Endothelial cell of umbilical vein (primary cell): ENCODE measurements at places on chromosomes 7 and 10. TPM values are rescaled to one million over a fixed set of nuclear protein-coding genes. Genes with fewer than 3 reads are reported as not detected.

The TMEM196 gene
- total RNA-seq, result not detected in 2 replicates

The GPER1 gene
- total RNA-seq, result 0.25 and 0.77 TPM in 2 replicates

The TFPI2 gene
- total RNA-seq, result 33.1 and 65.9 TPM in 2 replicates

The GPR15LG gene
- total RNA-seq, result not detected in 2 replicates

The TMEM213 gene
- total RNA-seq, result not detected in 2 replicates

The CRYGN gene
- total RNA-seq, result not detected in 2 replicates

The SEMA3D gene
- 10.3 and 14.1 TPM in 2 replicates for total RNA-seq

The ANKRD30A gene
- not detected in 2 replicates for total RNA-seq

The PRTFDC1 gene
- 24.2 and 27.0 TPM in 2 replicates for total RNA-seq

The CEP55 gene
- total RNA-seq, result 58.9 and 63.0 TPM in 2 replicates

The DNAH11 gene
- 0.69 and 2.0 TPM in 2 replicates for total RNA-seq

The TPK1 gene
- total RNA-seq, result 8.3 and 9.3 TPM in 2 replicates

The FGL2 gene
- total RNA-seq, result not detected in 2 replicates

The GOT1 gene
- 36.3 and 40.7 TPM in 2 replicates for total RNA-seq

The PGAM2 gene
- not detected in 2 replicates for total RNA-seq

The AQP1 gene
- total RNA-seq, result 11.6 and 15.9 TPM in 2 replicates

The STEAP2 gene
- total RNA-seq, result 4.2 and 4.6 TPM in 2 replicates

The NUTM2D gene
- 1.3 and 1.6 TPM in 2 replicates for total RNA-seq

The GPR158 gene
- not detected in 2 replicates for total RNA-seq

The PIK3AP1 gene
- total RNA-seq, result not detected in 2 replicates

The AVPI1 gene
- 2.4 and 3.0 TPM in 2 replicates for total RNA-seq

The GIMAP6 gene
- total RNA-seq, result 85.0 and 87.8 TPM in 2 replicates

The ABCC2 gene
- 1.7 and 3.3 TPM in 2 replicates for total RNA-seq

The BUD31 gene
- total RNA-seq, result 113 and 122 TPM in 2 replicates

The SERPINE1 gene
- total RNA-seq, result 2,296 and 2,645 TPM in 2 replicates

The ACHE gene
- 0.18 TPM in 2 replicates for total RNA-seq

The PNLIP gene
- not detected in 2 replicates for total RNA-seq

The NOLC1 gene
- total RNA-seq, result 68.2 and 73.1 TPM in 2 replicates

The ADAM12 gene
- total RNA-seq, result 0.33 and 0.37 TPM in 2 replicates

The SORBS1 gene
- total RNA-seq, result 3.2 and 7.9 TPM in 2 replicates

The ALOX5 gene
- total RNA-seq, result not detected in 2 replicates

The FAM20C gene
- total RNA-seq, result 34.5 and 44.4 TPM in 2 replicates

The GPR37 gene
- 2.1 and 2.2 TPM in 2 replicates for total RNA-seq

The GATAD1 gene
- total RNA-seq, result 26.2 and 28.9 TPM in 2 replicates

The SNX10 gene
- 0.80 and 1.2 TPM in 2 replicates for total RNA-seq

The ZC3HAV1L gene
- total RNA-seq, result 23.8 and 25.7 TPM in 2 replicates

The SPDYE16 gene
- total RNA-seq, result 0.22 TPM in 1 of 2 replicates, not detected in the other
